ENCODE measurements at places on chromosomes 7 and 10. TPM values are rescaled to one million over a fixed set of nuclear protein-coding genes. Genes with fewer than 3 reads are reported as not detected.

DNA sequence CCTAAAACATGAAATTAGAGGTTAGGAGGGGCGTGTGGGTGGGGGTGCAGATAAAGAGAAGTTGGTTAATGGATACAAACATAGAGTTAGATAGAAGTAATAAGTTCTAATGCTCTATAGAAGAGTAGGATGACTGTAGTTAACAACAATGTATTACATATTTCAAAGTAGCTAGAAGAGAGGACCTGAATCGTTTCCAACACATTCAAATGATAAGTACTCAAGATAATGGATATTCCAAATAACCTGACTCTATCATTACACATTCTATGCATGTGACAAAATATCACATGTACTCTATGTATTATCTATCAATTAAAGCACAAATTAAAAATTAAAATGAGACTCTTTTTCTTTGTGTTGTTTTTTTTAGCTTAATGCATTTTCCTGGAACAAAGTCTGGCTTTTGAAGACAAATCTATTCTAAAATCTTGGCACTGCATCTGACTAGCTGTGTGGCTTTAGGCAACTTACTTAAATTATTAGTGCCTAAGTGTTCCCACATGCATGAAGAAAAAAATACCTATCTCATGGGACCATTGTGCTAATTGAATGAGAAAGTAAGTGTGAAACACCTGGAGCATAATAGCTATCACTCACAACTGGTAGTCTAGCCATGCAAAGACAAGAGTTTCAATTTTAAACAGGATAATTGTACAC lies 75.7 kb downstream of the SEMA3C start:
- no peak for ATAC-seq

DNA sequence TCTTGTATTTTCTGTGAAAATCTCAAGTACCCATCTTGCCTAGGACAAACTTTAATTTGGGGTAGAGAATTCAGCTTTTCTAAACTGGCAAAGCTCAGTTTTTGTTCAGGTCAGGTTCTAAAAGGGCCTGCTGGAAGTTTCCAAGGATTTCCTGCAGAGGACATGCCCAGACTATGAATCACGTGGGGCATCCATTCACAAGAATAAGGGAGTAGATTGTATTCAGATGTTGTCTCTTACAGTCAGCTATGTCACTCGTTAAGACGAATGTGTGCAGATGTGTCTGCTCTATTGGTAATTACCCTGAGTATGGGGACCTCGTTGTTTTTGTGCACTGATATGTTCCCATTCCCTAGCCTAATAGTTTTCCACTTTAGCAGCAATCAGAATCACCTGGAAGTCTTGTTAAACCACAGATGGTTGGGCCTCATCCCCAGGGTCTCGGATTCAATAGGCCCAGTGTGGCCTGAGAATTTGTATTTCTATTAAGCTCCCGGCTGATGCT lies 81.0 kb upstream of the ITPRID1 start:
- ATAC-seq = no peak

- no peak for ATAC-seq
Observed at GRCh38 chr7:34569975-34570699, 87.9 kb upstream of the NPSR1 start.

DNA sequence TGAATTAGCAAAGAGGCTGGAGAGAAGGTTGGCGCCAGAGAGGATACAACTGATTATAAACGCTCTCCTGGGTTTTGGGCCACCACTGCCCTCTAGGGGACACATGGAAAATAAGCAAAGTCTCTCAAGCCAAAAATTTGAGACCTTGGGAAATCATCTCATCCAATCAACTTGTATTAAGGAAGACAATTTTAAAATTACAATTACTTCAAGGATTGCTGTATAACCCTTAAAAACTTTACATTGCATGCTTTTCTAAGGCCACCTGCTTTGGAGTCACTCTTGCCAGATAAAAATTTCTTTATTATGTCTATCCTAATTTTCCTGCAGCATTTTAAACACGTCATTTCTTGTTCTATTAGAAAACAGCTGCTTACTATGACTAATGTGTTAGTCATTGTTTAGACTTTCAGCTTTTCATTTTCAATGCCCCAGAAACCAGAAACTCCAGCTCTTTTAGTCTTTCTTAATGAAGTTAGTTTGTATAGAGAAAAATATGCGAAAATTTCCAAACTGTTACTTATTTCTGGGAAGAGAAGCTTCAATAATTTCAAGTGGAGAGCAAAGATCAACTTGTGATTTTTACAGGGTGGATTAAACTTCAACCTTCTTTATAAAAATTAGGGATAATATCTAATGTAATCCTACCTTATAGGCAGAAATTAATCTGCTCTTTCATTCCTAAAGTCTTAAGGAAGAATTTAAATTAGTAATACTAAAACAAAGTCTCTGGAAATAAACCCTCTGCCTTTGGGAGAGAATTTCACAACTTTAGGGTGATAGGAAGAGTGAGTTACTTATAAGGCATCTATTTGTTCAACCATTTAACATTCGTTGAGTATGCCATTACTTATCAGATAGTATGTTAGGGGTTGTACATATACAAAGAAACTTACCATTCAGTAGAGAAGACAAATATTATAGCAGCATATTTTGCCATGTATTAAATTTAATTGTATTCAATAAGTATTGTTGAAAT lies 20.6 kb upstream of the RHOBTB1 start:
- ATAC-seq = peak; percentile 54

- no peak for ATAC-seq
Observed at GRCh38 chr10:2994221-2994961, 73.0 kb upstream of the PFKP start.

- no peak for ATAC-seq
Observed at GRCh38 chr10:124679401-124679800, 64.8 kb downstream of the FAM53B start.

- no peak for ATAC-seq
Observed at GRCh38 chr7:119571666-119572065, 701.3 kb upstream of the KCND2 start.

DNA sequence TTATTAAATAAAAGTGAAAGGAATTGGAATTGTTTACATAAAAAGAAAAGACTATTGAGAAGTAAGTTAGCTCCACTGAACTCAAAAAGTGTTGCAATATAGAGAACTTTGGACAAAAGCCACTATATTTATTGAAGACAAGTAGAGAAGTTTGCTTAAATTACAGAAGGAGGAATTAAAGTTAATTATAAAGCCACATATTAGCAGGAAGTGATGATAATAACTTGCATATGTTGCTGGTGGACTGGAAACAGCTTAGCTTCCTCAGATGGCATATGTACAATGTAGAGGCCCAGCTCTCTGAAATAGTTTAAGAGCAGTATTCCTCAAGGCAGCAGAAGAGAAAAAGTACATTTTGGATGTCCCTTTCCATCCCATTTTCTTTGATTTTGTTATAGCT lies 400.7 kb downstream of the GATA3 start:
- ATAC-seq = no peak

GRCh38 chr10:95571390-95571789 lies 10.2 kb upstream of the SORBS1 start:
- ATAC-seq = no peak

DNA sequence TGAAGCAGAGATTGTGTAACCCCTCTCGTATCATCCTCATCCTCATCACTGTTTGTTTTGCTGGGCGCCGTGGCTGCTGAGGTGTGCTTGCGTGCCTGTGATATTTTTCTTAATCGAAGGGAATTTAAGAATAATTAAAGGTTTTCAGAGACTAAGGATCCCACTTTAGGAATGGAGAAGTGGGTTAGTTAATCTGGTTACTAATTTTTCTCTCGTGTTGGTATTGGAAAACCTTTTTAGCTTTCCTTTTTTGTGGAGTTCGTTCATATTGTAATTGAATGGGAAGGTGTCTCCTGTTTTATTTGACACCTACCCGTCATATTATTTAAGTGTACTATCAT lies 1.3 kb downstream of the UBN2 start:
- ATAC-seq = no peak

- peak; percentile 37 for ATAC-seq
Observed at GRCh38 chr7:37284805-37285231, 163.8 kb downstream of the ELMO1 start.

THAP5 gene
- total RNA-seq = 31.1 TPM

- ATAC-seq = no peak
Observed at GRCh38 chr7:151871904-151872303, 5.0 kb downstream of the PRKAG2 start.

ANK3 gene
- total RNA-seq = 78.2 TPM

- no peak for ATAC-seq
Observed at GRCh38 chr7:102935450-102936115, 22.8 kb downstream of the LRRC17 start.

GRCh38 chr7:126370038-126370668 lies 882.6 kb downstream of the GRM8 start:
- no peak for ATAC-seq

DNA sequence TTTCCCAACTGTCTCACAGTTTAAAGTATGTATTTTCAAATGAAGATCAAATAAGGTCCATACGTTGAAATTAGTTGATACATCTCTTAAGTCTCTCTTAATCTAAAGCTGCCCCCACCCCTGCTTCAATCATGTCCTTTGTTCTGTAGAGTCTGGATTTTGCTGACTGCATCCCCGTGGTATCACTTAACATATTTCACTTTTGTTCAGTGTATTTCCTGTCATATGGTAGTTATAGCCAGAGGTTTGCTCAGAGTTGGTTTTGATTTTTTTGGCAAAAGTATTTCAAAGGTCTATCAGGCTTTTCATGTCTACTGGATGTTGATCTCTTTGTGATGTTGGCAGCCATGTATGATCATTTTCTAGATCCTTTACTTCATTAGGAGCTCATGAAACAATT lies 54.4 kb upstream of the ARID5B start:
- peak; percentile 38 for ATAC-seq

GRCh38 chr7:70646536-70647248 lies 485.3 kb upstream of the GALNT17 start:
- no peak for ATAC-seq

DNA sequence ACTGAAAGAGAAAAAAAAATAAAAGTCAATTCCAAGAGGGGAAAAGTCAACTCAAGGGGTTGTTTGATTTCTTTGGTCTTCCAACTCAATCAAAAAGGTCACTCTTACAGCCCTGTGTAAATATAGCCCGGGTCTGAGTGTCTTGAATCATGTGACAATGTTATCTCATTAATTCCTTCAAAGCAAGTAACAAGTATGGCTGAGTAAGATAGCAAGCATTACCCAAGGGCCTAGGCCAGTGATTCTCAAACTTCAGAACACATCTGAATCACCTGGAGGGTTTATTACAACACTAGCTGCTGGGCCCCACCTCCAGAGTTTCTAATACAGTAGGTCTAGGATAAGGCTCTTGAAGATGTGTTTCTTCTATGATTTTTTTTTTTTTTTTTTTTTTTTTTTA lies 125.0 kb downstream of the PRLHR start:
- no peak for ATAC-seq

GSAP gene
- total RNA-seq = 1.1 TPM

- ATAC-seq = no peak
Observed at GRCh38 chr7:105815576-105815975, 60.8 kb downstream of the ATXN7L1 start.

ATP6V0E2 gene
- total RNA-seq = 72.9 TPM

GRCh38 chr7:53397911-53398310 lies 362.5 kb downstream of the POM121L12 start:
- ATAC-seq = no peak

STMP1 gene
- total RNA-seq = 10.5 TPM

DNA sequence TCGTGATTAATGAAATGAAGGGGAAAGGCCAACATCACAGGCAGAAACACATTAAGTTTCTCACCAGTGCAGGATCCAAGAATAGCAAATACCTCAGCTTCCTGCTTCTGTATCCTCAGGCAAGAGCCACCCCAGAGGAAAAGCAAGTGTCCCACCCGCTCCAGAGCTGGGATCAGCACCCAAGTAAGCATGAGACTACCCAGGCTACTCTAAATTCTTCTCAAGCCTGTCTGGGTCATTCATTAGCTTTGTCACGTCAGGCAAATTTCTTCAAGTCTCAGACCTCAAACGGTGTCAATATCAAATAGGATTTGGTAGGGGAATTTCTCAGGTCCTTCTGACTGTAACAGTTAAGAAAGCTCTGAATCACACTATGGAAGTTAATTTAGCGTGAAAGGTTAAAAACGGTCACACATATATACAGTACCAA lies 59.0 kb downstream of the GNA12 start:
- ATAC-seq = peak; percentile 68

PDE6C gene
- not detected for total RNA-seq

DNA sequence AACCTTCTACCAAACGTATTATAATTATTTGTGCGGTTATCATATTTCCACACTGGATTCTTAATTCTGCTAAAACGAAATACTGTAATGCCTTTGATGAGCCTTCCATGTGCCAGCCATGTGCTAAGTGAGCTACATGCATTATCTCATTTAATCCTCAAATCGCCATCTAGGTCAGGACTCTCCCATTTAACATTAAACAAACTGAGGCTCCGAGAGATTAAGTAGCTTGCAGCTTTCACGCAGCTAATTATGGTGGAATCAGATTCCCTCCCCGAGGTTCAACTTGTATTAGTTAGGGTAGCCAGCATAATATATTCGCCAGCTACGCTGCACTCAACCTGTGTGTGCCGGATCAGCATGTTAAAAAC lies 798 bp upstream of the TSPAN33 start:
- ATAC-seq = no peak

DNA sequence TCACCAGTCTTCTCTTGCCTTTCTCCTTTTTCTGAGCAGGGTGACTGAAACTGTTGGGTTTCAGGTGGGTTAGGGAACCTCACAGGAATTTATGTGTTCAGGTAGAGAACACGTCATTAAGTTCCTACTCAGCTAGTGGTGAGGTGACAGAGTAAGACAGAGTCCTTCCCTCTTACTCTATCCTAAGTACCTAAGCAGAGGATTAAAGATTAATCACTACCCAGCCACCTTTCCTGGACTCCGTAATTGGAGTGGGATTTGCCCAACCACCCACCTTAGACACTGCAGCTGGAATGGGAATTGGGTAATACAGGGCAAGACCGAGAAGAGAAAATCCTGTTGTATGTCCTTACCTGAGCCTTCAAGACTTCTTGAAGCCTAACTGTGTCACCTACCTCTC lies 158.1 kb downstream of the LRRC4 start:
- no peak for ATAC-seq

- no peak for ATAC-seq
Observed at GRCh38 chr7:16978358-16979244, 96.8 kb upstream of the AGR3 start.

ACTA2 gene
- total RNA-seq = 29.6 TPM

- no peak for ATAC-seq
Observed at GRCh38 chr7:78334426-78334825, 535.9 kb downstream of the PHTF2 start.

DNA sequence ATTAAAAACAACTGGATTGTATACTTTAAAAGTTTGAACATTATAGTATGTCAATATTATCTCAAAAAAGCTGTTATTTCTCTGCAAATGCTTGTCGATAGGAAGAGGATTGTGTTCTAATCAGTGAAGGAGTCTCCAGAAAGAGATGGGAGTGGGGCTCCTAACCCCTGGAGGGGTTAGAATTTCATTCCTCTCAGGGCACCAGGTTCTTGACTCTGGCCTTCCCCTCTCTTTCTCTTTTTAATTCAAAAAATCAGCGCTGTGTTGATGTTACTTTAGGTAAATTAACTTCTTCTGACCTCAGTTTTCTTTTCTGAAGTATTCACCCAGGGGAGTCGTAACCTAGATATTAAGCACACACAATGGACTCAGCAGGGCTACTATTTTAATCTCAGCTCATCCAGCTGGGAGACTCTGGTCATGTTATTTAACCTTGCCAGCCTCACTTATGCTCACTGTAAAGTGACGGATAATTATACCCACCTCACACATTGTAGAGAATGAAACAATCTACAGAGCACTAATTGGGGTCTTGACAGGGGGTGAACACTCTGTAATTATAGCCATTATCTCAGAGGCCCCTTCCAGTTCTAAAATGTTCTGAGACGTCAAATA lies 59.4 kb downstream of the GCC1 start:
- no peak for ATAC-seq

KCND2 gene
- not detected for total RNA-seq

Measured in activated T-helper 17 cell treated with anti-CD3 and anti-CD28 coated beads, Interleukin-2, amount 50 U/mL, for 72 hours (primary cell).